Renal pelvis (tissue), 12 donors: ENCODE measurements at places on chromosomes 11 and 22. TPM values are rescaled to one million over a fixed set of nuclear protein-coding genes. Genes with fewer than 3 reads are reported as not detected.

DNA sequence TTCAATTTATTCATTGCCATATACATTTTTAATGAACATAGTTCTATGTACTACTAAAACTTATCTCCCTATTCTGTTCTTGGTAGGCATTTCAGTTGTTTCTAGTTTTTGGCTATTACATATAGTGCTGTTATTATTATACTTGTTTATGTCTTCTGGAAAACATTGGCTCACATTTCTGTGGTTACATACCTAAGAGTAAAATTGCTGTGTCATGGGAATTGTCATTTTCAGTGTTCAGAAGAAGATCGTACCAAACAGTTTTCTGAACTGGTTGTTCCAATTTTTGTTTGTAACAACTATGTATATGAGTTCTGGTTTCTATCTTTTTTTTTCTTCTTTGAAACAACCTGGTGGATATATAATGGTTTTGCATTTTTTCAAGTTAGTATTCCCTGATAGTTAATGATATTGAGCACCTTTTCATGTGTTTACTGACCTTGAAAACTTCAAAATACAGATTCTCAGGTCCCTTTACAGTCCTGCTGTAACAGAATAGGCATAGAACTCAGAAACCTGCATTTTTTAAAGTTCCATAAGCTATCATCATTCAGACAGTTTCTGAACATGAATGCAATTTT, 230.7 kb downstream of the JRKL start:
- no peak for DNase-seq

GRCh38 chr11:126700768-126701519, 299.6 kb downstream of the KIRREL3 start:
- DNase-seq: no peak

ANO1 gene
- polyA plus RNA-seq: 15.2 TPM

SUSD2 gene
- 17.5 TPM for polyA plus RNA-seq

- no peak for DNase-seq
These were observed 67.6 kb downstream of the BARX2 start for GRCh38 chr11:129443276-129443675.

DNA sequence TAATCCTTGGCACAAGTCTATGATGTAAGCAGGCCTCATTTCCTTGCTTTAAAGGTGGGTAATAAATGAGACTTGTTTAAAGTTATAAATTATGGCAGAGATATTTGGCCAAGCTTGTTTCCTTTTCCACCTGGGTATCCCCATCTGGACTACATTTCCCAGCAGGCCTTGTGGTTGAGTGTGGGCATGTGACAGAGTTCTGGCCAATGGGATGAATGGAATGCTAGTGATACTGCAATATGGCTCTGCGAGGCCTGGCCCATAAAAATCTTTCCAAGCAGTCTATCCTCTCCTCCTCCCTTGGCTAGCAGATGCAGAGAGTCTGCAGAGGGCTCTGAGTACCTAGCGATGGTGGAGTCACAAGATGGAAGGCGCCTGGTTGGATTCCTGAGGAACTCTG, 102.5 kb downstream of the TIMP3 start:
- DNase-seq: no peak

DNA sequence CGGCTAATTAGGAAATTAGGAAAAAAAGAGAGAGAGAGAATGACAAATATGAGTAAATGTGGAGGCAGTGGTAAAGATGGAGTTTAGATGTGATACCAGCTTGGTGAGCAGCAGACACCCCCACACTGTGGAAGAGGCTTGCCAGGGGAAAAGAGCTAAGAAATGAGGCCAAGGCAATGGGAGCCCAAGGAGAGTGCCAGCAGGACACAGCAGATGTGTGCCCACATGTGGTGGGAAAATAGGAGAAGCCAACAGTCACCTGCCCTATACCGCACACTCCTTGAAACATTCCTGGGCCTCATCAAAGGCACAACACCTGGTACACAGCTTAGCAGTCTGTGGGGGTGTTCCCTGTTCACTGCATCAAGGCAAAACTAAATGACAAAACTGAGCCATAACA, 104.9 kb downstream of the FAM76B start:
- DNase-seq: no peak

NPAT gene
- polyA plus RNA-seq: 16.1 TPM

DNA sequence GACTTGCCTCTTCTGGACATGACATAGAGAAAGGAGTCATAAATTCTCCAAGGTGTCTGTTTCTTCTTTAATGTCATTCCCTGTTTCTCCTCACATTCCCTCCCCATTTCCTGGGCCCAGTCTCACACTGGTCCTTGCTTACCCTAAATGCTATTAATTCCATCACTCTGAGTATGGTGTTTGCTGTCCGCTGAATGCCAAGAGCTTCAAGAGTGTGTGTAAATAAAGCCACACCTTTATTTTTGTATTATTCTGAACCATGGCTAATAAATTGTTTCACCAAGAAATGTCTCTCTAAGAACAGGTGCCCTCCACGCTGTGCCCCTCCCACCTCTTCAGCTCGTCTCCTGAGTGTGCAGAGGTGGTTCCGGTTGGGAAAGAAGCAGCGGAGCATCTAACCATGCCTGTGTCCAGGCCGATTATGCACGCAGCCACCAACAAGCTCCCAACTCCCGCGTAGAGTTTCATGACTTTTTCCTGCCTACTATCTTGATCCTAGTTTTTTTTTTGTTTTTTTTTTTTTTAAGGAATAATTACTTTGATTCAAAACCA, 8.6 kb downstream of the TMEM121B start:
- no peak for DNase-seq

DNA sequence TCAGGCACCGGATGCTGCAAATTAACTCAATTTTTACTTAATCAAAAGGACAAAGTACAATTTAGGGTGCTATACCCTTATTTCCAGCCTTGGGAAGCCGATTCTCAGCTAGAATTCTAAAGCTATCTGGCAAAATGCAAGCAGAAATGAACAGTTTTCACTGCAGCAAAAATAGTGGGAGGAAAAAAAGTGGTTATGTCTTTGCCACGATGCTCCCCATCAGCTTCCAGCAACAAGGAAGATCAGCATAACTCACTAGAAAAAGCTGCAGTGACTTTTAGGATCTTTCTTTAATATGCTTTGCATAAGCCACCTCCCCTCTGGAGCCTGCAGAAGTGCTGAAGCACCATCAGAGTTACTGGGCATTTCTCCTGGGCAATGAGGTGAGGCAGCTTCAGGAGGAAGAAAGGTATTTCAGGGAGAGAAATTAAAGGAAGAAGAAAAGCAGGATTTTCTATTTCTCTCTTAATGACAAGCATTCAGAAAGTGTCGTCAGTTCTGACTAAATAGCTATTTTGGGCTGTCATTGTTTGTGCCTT, 702.9 kb downstream of the DLG2 start:
- peak; percentile 11 for DNase-seq

RNF215 gene
- 27.0 TPM for polyA plus RNA-seq

- DNase-seq: no peak
These were observed 17.6 kb downstream of the OTOG start for GRCh38 chr11:17564687-17565042.

SMC1B gene
- 0.13 TPM for polyA plus RNA-seq

SYT9 gene
- 5.1 TPM for polyA plus RNA-seq

DNA sequence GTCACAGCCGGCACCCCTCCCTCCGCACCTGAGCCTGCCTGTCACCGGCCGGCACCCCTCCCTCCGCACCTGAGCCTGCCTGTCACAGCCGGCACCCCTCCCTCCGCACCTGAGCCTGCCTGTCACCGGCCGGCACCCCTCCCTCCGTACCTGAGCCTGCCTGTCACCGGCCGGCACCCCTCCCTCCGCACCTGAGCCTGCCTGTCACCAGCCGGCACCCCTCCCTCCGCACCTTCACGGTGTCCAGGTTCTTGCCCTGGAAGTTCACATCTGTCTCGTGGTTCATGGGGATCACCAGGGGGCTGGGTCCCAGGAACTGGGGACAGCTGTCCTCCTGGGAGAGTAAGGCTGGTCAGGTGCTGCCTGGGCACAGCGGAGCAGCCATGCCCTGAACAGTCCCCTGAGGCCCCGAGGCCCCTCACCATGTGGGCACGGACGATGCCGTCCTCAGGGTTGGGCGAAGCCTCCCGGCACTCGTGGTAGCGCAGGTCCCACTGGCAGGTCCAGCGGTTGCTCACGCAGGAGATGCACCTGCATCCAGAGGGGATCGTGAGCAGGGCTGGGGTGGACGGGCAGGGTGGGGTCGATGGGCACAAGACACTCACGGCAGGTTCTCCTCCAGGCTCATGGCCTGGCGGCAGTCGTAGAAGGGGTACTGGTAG, 15.5 kb upstream of the MAPK11 start:
- no peak for DNase-seq

DNA sequence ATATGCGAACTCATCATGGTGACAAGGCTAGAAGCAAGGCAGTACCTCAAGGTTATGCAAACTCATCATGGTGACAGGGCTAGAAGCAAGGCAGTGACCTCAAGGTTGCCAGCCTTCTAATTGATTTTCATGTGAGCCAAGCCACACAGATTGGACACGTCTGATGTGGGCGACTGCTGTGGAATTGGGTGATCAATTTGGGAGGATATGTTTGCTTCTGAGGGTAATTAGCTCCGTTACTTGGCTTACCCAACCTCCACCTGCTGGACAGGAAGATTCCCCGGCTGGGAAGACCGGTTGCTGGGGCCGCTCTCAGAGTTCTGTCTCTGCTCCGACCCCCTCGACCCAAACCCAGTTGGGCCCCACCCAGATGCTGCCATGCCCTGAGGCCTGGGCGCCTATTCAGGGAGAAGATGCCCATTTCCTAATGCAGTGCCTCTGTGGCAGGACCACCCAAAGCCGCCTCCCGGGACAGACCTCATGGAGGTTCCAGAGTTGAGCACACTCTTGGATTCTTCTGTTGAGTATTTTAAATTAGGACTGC, 69.9 kb upstream of the SHANK2 start:
- no peak for DNase-seq

OR52I1 gene
- 0.10 TPM for polyA plus RNA-seq

- DNase-seq: no peak
These were observed 741 bp upstream of the CNTF start for GRCh38 chr11:58621586-58622262.

GRCh38 chr11:19984048-19984742, 176.1 kb downstream of the DBX1 start:
- no peak for DNase-seq

DNA sequence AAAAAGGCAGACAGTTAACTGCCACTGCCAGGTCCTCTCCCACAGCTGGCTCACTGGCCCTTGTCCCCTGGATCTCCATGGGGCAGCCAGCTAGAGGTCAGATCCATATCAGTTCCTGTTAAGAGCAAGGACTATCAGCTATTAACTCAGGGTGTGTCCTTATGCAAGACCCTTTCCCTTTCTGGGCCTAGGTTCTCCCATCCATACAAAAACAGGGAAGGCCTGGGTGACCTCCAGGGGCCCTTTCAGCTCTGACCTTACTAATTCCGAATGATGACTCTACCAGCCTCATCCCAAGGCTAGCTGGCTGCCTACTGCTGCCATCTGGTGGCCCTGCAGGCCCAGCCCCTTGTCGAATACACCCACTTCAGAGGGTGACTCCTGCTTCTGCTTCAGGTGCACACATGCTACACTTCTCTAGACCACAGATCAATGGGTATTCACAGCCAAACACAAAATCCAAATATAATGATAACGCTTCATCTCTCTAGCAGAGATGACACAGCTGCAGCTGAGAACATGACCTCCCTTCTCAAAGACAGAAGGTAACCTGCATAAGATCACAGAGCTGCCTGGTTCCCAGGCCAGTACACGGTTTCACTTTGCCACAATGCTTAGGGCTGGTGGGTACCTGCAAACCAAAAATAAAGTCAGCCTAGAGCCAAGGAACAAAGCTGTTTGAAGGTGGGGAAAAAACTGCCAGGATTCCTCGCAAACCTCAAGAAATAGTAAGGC, 34.1 kb downstream of the SERGEF start:
- DNase-seq: no peak
